ENCODE measurements at places on chromosomes 6 and 20. TPM values are rescaled to one million over a fixed set of nuclear protein-coding genes. Genes with fewer than 3 reads are reported as not detected.

Gene PTGIS
- 2.2 TPM for polyA plus RNA-seq

Gene PRPH2
- 0.17 TPM for polyA plus RNA-seq

Gene SLC12A5
- not detected for polyA plus RNA-seq

Gene GSTA3
- not detected for polyA plus RNA-seq

Gene TMEM217
- polyA plus RNA-seq = 0.57 TPM

Gene PPDPF
- polyA plus RNA-seq = 8.3 TPM

Gene CASS4
- 0.26 TPM for polyA plus RNA-seq

Gene SALL4
- polyA plus RNA-seq = 0.71 TPM

Gene MYBL2
- 1.9 TPM for polyA plus RNA-seq

Gene ZNF311
- 0.19 TPM for polyA plus RNA-seq

Gene PHACTR1
- polyA plus RNA-seq = 0.31 TPM

Gene MAP3K4
- 5.9 TPM for polyA plus RNA-seq

Gene LAMP5
- polyA plus RNA-seq = not detected

Gene C20orf141
- polyA plus RNA-seq = not detected

Gene C20orf202
- 0.07 TPM for polyA plus RNA-seq

Gene FERMT1
- polyA plus RNA-seq = 0.16 TPM

All from liver (tissue), 10 donors.